ENCODE measurements at places on chromosomes 12 and 14.

DNA sequence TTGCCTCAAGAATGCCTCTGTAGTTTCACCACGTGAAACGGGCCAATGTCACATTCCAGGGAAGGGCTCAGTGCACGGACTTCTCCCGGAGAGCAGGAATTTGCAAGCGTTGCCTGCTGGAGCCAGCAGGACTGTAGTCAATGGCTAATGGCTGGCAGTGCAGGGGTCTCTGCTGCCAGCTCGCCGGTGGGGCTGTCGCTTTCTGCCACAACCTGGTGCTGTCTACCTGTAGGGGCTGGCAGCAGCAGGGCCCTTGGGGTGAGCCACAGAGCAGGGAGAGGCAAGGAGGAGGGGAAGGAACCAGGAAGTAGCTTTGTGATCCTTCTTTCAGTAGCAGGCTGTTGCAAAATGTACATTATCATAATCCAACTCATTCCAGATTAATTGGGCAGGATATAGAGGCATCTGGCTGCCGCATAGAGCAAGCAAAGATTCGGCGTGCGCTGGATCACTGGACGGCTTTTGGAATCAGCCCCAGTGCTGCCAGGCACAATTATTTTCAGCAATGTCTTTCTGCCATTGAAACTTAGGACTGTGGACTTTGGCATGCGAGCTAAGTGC lies 114.1 kb downstream of the PAPOLA start:
- no peak for DNase-seq

DNA sequence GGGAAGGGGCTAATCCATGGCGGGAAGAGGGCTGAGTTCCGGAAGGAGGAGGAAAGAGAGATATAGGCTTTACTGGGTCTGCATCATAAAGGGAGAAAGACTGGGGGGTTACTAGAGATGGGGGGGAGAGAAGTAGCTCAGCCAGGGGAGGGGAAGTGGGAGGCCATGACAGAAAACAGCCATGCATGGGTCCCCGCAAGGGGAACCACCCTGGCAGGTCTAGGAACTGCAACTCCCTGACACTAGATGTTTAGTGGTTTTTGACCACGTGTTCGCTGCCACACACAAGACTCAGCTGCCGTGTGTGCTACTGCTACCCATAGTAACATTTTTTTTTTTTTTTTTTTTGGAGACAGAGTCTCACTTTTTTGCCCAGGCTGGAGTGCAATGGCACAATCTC lies 145.0 kb downstream of the RIMBP2 start:
- no peak for DNase-seq

GRCh38 chr14:97978341-97978740 lies 1181.2 kb downstream of the VRK1 start:
- peak; percentile 54 for DNase-seq

DNA sequence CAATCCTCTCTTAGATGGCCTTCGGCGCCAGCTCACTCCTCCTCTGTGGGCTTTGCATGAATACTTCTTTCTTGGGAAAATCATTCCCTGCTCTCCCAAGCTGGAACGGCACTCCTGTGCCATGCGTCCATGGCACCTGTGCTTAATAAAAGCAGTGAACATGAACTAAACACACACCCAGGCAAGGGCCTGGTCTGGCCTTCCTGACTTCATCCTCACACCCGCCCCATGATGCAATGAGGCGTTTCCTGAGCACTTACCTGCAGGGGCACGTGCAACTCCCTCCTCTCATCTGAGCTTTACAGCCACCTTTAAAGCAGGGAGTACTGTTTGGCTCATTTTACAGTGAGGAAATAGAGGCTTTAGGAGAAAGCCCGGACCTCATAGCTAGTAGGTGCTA lies 219.8 kb downstream of the SLC41A2 start:
- no peak for DNase-seq

DNA sequence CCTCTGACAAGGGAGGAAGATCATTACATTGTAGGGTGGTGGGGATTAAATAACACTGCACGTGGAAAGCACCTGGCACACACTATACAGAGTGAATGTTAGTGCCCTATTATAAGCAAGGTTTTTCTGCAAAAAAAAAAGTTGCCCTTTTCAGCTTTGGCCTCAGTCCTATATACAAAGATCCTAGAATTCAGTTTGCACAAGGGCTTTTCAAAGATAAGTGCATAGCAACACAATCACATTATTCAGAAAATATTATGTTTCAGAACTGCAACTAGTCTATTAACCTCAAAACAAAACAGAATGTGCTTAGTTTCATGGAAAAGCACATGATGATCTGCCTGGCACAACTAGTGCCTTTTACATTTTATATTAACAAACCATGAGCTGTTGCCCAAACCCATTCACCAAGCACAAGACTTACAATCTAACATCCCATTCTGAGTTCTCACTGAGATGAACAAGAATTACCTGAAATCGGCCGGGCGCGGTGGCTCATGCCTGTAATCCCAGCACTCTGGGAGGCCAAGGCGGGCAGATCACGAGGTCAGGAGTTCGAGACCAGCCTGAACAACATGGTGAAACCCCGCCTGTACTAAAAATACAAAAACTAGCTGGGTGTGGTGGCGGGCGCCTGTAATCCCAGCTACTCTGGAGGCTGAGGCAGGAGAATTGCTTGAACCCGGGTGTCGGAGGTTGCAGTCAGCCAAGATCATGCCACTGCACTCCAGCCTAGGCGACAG lies 1.8 kb downstream of the TM7SF3 start:
- no peak for DNase-seq

GRCh38 chr14:52951681-52952554 lies 1.1 kb upstream of the FERMT2 start:
- peak; percentile 70 for DNase-seq

- DNase-seq: no peak
Measured at GRCh38 chr12:89033062-89033461, 319.2 kb downstream of the DUSP6 start.

- DNase-seq: no peak
Measured at GRCh38 chr14:22502007-22502406, 87.0 kb downstream of the DAD1 start.

DNA sequence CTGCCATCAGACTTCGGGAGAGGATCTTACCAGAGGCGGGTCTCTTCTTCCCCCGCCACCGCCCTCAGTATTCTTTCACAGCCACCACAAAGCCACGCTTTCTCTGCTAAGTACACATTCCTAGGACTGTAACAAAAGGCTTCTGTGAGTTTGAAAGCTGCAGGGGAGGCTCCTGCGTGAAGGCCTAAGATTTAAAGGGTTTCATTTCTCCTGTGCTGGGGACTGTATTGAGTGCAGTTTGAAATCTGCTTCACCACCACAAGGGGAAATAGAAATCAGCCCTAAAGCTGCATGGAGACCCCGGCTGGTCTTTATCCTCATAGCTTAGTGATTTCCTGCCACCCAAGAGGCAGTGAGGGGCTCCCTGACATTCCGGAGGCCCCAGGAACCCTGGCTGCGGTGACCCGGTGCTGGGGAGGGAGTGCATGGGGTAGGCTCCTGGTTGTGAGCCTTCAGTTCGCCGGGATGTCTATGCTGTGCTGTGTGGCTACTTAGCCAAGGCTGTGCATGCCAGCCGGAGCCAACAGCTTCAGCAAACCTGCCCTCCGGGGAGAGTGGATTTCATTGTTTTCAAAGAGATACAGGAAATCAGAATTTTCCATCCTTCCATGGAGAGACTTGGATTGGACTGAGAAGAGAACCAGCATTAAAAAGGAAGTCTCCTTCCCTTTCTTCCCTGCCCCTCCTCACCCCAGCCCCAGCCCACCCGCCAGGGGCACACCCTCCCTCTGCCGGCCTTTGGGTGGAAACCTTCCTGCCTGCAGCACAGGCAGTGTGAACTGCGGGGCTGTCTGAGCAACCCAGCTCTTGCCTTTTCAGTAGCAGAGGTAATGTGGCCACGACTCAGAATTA lies 163.3 kb downstream of the ETV6 start:
- peak; percentile 92 for DNase-seq

DNA sequence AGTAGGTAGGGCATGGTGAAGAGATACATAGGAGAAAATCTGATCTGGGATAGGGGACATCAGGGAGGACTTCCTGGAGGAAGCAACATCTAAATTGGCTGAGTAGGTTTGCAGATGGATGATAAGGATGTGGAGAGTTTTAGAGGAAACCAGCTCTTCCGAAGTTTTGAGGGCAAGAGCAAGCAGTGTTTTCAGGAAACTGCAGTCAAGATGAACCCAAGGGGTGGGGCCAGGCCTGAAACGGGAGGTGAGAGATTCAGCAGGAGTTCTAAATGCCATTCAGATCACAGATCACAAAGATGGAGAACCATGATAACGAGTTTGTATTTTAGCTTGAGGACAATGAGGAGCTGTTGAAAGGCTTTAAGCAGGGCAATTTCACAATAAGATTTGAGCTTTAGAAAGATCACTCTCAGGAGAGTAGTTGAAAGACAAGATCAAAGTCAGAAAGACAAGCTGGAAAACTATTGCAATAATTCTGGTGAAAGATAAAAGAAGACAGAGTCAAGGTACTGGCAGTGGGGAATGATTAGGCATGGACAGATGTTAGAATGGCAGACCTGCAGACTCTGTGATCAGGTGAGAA lies 70.1 kb upstream of the PLXNC1 start:
- peak; percentile 31 for DNase-seq

- DNase-seq: no peak
Measured at GRCh38 chr12:115440438-115440837, 756.5 kb upstream of the TBX3 start.

DNA sequence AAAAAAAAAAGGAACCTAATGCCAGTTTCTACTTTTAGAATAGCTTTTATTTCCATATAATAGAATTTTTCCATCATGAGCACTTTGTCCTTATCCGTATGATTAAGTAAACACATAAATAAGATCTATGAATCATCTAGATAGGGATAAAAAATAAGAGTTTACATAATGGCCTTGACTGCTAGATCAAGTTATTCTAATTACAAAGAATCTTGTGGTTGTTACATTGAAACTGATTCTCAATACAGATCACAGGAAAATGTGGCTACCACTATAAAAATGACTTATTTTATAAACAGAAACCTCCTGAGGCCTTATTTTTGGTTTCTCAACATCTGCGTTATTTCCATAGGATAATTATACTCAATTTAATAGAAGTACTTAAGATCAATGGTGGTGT lies 34.4 kb upstream of the NDUFA12 start:
- no peak for DNase-seq

DNA sequence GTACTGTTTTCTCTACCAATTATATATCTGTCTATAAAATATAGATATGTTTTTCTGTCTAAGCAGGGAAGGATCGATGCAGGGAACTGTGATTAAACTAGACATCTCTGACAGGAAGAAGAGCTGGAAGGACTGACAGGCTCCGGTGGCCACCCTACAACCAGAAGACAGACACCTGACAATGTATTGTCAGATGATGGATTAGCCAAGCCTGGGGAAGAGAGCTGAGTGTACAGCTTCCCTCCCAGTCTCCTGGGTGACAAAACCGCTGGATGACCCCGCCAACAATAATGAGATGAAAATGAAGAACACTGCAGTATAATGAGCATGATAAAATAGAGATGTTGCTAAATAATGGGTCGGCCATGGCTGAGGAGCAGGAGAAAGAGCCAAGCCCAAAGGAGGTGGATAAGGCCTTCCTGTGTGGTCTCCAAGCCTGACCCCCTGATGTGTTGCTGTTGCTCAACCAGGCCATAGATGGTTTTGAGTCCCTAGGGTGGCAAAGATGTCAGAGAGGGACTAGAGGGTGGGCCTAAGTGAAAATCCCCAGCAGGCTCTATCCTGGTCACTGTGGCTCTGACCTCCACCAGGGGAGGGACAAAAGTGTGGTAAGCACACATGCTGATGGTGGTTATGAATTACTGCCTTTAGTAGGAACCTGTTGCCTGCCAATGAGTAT lies 28.2 kb downstream of the DHRS2 start:
- DNase-seq: no peak

- DNase-seq: no peak
Measured at GRCh38 chr14:22598896-22599244, 770 bp downstream of the ABHD4 start.

GRCh38 chr12:112258926-112259325 lies 123.3 kb downstream of the HECTD4 start:
- DNase-seq: no peak

GRCh38 chr12:108629824-108630476 lies 3.7 kb downstream of the SELPLG start:
- no peak for DNase-seq

GRCh38 chr12:9925705-9926393 lies 6.3 kb downstream of the CLEC2A start:
- peak; percentile 58 for DNase-seq

GRCh38 chr12:107091381-107091780 lies 2.0 kb downstream of the CRY1 start:
- no peak for DNase-seq

DNA sequence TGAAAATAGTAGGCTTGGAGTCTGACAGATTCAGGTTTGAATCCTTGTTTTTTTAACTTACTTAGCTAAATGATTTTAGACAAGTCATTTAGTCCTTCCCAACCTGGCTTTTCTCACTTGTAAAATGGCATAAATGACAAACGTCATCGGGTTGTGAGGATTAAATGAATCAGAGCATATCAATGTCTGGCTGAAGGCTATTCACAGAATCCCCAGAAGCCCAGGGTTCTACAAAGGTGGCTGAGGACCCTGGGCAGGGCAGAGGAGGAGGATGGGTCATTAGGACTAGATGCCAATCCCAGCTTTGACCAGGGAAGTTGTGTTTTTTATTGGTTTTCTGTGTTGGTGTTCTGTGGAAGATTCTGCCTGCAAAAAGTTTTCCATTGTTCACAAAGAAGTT lies 7.6 kb upstream of the PTPRB start:
- DNase-seq: no peak

DNA sequence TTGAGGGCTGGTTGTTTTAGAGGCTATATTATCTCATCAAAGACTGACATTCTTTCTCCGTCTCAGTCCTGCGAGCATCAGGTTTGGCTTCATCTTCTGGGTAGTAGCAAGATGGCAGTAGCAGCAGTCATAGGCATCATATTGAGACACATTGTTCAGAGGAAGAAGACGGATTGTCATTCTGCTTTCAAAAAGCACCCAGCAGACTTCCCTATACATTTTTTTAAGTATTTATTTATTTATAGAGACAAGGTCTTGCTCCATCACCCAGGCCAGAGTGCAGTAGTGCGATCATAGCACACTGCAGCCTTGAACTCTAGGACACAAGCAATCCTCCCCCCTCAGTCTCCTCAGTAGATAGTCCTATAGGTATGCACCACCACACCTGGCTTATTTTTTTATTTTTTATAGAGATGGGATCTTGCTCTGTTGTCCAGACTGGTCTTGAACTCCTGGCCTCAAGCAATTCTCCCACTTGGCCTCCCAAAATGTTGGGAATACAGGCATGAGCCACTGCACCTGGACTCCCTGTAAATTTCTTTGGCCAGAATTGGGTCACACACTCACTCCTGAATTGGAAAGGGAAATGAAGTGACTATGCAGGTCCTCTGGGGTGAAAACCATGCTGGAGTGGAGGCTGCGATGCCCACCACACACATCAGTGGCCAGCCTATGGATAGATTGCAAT lies 125.4 kb downstream of the SLC38A6 start:
- no peak for DNase-seq

DNA sequence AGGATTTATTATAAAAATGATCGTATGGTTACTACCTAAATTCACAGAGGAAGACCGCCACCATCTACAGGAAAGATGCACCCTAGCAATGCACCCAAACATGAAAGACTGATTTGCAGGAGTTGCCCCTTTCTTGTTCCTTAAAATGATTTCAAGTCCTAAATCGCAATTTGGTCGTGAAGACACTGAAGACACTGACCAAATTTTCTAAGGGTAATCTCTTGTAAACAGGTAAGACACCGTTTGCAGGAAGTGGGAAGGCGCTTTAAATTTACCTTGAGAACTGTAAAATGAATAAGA lies 1.0 kb downstream of the SOS2 start:
- DNase-seq: no peak
